NCI-H1092 (cell line): ENCODE measurements at places on chromosomes 11 and 22.

DNA sequence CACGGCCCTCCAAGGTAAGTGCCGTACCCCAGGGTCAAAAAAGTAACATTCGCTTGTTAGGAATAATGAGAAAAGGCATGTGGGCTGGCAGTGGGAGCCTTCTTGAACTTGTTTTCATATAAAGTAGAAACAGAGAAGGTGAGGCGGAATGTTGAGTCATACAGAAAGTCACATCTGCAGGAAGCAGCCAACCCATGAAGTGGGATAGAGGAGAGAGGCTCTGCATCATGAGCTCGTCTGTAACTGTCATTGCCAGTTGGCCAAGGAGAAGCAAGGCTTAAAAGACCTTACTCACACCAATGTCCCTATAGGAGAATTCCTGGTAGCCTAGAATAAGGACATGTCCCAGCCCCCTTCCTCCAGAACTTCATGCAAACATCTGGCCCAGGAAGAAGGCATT lies 253.3 kb downstream of the BUD13 start:
- DNase-seq: no peak

- DNase-seq: no peak
Measured at GRCh38 chr11:132911186-132911585, 621.1 kb downstream of the OPCML start.

GRCh38 chr11:77287615-77288273 lies 13.7 kb downstream of the GDPD4 start:
- DNase-seq: no peak

GRCh38 chr22:25039754-25040153 lies 87.2 kb downstream of the KIAA1671 start:
- no peak for DNase-seq

- DNase-seq: no peak
Measured at GRCh38 chr11:62411524-62411923, 7.3 kb upstream of the SCGB1A1 start.

GRCh38 chr11:69603111-69603836 lies 37.7 kb upstream of the CCND1 start:
- DNase-seq: no peak

- DNase-seq: no peak
Measured at GRCh38 chr11:74019104-74019738, 10.3 kb upstream of the UCP3 start.

- no peak for DNase-seq
Measured at GRCh38 chr11:36030731-36031281, 86.9 kb downstream of the LDLRAD3 start.

GRCh38 chr22:22737590-22737989 lies 93.2 kb downstream of the GGTLC2 start:
- no peak for DNase-seq

GRCh38 chr11:65849366-65849765 lies 8.6 kb downstream of the CFL1 start:
- DNase-seq: no peak

DNA sequence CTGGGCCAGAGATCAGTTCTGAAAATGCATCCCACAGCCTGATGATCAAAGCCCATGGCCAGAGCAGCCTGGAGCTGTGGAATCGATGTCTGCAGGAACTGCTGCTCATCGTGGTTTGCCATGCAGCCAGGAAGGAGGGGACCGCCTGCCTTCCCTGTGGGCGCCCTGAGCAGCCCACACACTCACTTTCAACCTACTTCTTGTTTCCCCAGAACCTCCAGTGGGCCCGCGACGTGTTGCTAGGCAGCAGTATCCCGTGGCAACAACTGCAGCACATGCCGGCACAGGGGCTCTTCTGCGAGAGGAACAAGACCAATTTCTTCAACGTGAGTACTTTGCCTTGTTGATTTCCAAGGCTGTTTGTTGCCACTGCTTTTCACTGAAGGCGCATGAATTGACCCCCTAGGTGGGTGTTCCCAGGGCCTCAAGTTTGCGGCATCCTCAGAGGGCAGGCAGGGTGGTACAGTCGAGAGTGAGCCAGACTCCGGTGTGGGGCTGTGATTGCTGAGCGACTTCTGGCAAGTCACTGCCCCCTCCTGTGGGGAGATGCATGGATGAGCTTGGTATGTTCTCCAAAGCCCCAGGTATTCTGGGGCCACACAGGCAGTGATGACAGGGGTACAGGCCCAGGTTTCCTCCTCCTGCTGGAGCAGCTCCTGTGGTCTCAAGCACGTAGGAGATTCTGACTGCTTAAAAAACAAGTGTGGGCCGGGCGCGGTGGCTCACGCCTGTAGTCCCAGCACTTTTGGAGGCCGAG lies 47.0 kb upstream of the SUSD2 start:
- no peak for DNase-seq

GRCh38 chr11:36499315-36499714 lies 10.8 kb downstream of the TRAF6 start:
- no peak for DNase-seq

GRCh38 chr11:107770551-107770951 lies 58.7 kb upstream of the SLN start:
- DNase-seq: no peak

DNA sequence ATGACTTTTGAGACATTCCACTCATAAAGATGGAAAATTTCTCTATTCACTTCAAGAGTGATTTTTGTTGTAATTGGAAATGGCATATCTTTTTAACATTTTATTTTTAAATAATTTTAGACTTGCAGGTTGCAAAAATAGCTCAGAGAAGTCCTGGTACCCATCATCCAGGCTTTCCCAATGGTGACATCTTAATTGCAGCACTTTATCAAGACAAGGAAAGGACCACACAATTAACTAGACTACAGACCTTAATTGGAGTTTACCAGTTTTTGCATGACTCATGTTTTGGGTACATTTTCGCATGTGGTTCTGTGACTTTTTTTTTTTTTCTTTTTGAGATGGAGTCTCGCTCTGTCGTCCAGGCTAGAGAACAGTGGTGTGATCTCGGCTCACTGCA lies 23.0 kb upstream of the MAP6 start:
- no peak for DNase-seq

- peak; percentile 99 for DNase-seq
Measured at GRCh38 chr11:3797329-3798090, at the start of gene NUP98. Gene NUP98, minus strand, starts transcription at chr11:3797554. Its CDS starts 15,437 bp downstream, at chr11:3782117.

DNA sequence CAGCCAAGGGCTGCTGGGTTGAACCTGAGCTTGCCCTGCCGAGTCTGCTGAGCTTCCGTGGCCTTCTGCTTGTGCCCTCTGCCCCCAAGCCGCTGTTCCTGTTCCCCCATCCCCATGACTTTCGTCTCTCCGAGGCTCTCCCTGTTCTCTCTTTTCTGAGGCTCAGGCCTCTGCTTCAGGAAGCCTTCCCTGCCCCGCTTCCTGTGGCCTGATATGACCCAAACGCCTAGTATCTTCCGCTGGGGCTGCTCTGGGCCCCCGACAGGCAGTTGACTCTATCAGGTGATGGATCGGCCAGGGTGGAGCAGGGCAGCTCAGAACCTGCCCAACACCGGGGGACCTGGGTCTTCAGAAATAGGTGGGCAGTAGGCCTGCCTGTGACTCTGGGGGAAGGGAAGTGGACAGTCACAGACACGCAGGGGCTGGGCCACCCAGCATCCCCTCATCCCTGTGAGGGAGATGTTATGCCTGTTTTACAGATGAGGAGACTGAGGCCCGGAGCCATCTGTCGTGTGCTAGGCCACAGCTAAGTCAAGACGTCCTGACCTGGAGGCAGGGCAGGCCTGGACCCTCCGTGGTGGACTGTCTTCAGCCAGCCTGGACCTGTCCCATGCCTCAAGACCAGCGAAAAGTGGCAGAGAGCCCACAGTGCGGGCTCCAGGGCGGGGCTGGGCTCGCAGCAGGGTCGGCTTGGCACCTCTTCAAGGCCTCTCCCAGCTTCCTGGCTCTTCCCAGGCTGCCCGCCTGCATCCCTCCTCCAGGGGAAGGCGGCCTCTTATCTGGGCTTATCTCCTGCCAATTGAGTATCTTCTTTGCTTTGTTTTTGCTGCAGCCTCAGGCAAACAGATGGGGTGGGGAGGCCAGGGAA lies 16.2 kb downstream of the BAD start:
- no peak for DNase-seq

- DNase-seq: no peak
Measured at GRCh38 chr11:115926601-115927000, 422.4 kb upstream of the CADM1 start.

GRCh38 chr11:112881461-112881860 lies 79.8 kb upstream of the NCAM1 start:
- peak; percentile 92 for DNase-seq

GRCh38 chr11:22337596-22338485 lies at the start of gene SLC17A6:
Gene SLC17A6, plus strand, starts transcription at chr11:22338381. Its CDS starts 153 bp downstream, at chr11:22338534.
- DNase-seq: no peak

DNA sequence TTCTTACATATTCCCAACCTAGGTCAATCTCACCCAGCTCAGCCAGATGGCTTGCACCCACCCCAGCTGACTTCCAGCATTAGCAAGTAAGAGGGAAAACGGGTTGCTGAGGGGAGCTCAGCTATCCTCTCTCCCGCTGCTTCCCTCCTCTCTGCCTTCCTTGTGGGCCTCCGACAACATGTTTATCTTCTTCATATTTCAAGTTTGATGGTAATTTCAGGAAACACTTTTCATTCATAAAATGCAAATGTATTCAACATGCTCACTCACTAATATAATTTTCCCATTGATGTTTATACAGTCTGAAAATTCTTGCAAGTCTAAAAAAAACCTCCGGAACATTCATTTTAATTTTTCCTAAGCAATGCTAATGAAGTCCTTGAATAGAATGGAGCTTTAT lies 372.5 kb upstream of the B3GAT1 start:
- no peak for DNase-seq

DNA sequence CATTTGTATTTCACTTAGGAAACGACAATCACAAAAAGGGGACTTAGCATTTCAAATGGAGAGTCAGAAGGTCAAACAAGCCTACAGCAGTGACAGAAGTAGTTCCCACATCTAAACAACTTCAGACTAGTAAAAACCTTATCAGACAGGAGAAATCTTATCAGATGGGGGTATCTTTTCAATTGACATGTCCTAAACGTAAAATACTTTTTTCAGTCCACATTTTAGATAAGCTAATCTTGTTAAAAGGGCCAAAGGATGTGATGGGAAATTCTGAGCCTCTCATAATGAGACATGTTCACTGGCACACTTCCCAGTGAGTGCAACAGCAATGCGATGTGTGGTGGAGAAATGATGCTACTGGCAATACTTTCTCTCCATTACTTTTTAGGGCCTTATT lies 2.4 kb downstream of the MAPK1 start:
- no peak for DNase-seq

- DNase-seq: no peak
Measured at GRCh38 chr11:80533463-80533862, 1092.6 kb upstream of the TENM4 start.

- no peak for DNase-seq
Measured at GRCh38 chr22:36990457-36990856, 28.8 kb downstream of the TST start.

GRCh38 chr22:49687333-49687732 lies 140.3 kb downstream of the BRD1 start:
- DNase-seq: no peak

DNA sequence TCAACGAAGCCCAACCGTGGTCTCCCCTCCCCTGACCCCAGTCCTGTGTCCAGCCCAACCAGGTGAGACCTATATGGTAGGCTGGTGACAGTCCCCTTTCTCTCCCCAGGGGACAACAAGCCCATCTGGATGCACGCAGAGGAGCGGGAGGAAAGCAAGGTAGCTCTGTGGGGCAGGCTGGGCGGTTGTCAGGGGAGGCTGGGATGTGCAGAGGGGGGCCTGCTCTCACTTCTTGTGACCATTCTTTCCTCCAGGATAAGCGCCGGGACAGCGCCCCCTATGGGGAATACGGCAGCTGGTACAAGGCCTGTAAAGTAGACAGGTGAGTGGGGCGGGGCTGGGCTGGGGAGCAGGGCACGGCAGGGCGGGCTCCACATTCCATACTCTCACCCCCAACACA lies 3.5 kb upstream of the RAB1B start:
- DNase-seq: no peak

- DNase-seq: peak; percentile 10
Measured at GRCh38 chr22:36197065-36197440, 4.6 kb downstream of the APOL4 start.

GRCh38 chr11:9037963-9038362 lies 34.2 kb upstream of the NRIP3 start:
- no peak for DNase-seq

- DNase-seq: no peak
Measured at GRCh38 chr11:5591613-5592012, 4.8 kb upstream of the TRIM6 start.

DNA sequence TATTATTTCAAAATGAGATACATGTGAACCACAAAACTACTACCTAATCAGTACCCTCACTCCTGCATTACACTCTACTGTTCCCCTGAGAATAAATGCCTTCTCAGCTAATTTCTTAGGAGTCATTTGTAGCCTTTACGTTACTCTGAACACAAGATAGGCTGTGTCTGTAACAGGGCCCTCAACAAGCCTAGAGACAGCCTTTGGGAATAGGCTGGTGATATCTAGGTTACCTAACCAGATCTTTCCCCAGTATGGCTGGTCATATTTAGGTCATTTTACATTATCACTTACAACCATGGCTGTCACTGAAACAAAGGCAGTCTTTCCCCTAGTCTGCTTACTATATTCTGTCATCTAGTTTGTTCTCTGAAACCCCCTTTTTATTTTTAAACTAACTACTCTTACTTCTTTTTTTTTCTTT lies 14.2 kb downstream of the ATM start:
- DNase-seq: no peak

DNA sequence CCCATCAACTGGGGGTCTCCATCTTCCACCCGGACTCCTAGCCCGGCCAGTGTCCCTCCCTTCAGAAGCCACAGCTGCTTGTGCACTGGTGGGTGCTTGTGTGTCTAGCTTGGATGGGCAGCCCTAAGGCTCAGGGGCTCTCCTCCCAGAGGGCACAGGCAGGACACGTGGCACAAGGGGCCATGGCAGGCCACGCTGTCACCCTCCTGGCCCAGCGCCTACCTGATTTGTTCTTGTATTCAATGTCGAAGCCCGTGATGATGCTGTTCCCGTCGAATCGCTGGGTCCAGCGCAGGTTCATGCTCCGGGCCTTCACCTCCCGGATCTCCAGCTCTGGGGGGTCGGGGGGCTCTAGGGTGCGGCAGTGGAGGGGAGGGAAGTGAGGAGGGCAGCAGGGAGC lies 152.6 kb downstream of the CEP164 start:
- no peak for DNase-seq

GRCh38 chr22:37284126-37284804 lies 2.0 kb downstream of the CYTH4 start:
- no peak for DNase-seq

DNA sequence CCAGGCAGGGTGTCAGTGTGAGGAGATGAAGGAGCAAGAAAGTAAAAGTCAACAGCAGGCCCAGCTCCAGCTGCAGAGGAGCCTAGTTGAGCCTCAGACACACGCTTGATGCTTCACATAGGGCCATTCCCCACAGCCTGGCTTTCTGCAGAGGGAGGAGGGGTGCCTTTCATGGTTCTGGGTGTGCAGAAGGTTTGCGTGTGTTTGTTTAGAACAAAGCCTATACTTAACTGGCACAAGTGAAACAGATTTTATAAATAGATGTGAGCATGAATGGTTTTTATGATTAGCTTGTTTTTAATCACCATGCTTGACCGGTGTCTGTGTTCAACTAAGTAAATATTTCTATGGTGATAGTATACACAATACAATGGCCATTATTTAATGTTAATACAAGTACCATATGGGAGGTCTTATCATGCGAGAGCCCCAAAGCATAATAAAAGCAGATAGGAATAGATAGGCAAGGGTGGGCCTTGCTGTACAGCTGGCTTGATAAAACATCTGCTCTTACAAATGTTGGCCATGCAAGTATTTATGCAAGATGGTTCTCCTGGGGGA lies 290.2 kb downstream of the ETS1 start:
- peak; percentile 71 for DNase-seq
